ENCODE measurements at places on chromosomes 2 and 18.

DNA sequence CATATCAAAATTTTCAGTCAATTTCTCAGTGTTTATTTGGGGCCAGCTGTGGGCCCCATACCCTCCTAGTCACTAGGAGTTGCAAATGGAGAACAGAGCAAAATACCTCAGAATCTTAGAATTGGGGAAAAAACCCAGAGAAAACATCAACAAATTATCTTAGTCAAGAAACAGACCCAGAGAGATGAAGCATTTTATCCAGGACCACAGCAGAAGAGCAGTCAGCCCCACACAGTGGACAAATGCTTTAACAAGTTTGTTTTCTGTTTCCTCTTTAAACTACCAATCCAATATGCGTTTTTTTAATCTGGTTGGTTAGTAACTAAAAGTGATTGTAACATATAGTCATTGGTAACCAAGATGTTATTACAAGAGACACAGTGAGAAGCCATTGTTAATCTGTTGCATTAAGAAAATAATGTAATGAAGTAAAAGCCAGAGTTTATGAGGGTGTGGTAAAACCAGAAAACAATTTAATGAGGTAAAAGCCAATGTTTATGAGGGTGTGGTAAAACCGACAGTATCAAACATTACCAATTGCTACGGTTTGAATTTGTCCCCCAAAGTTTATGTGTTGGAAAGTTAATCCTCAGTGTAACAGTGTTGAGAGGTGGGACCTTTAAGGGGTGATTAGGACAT, 60.7 kb upstream of the COX7A2L start:
- DNase-seq = no peak

GRCh38 chr2:16223841-16224177, 283.5 kb downstream of the MYCN start:
- DNase-seq = no peak

- no peak for DNase-seq
Measured at GRCh38 chr18:52541056-52541455, 201.1 kb downstream of the DCC start.

- no peak for DNase-seq
Measured at GRCh38 chr2:17317439-17317976, 200.7 kb downstream of the RAD51AP2 start.

- no peak for DNase-seq
Measured at GRCh38 chr18:76886112-76886511, 63.8 kb downstream of the ZNF236 start.

Data from iPS DF 19.7 (cell line).